HEK293T (cell line): ENCODE measurements at places on chromosomes 2 and 18.

DNA sequence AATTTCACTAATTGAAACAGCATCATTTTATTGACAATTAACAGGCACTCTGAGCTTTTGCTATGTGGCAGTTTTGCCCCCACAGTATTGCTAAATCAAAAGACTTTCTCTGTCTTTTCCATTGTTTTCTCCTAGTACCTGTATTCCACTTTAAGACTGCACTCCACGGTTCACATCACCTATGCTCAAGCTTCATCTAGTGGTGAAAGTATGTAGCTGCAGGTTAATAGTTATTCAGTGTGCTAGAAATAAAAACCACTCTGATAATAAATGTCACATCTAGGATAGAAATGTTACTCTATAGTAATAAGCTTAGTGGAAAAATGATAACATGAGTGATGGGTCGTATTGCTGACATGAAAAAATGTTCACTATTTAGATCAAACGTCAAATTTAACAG is 24.6 kb downstream of the ARL6IP6 start:
- peak; percentile 20 for DNase-seq

DNA sequence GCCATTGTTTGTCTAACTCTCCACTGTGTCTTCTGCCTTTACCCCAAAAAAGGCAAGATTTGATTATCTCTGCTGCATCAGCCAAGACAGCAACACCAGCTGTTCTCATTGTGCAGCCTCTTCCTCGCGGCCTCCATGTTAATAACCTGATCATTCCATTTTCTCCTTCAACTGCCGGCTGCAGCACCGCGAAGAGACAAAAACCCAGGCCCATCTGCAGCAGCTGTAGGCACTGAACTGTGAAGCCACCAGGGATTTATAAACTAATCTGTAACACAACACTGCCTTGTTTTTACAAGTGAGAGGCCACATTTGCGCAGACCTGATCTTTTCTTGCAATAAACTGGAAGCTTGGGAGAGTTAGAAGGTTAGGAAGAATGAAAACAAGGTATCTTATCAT is 147.8 kb downstream of the SATB2 start:
- DNase-seq: no peak

GRCh38 chr2:157251932-157252331 is 5.6 kb upstream of the GALNT5 start:
- DNase-seq: no peak

GRCh38 chr2:3678212-3678611 is 20.2 kb downstream of the ALLC start:
- no peak for DNase-seq

DNA sequence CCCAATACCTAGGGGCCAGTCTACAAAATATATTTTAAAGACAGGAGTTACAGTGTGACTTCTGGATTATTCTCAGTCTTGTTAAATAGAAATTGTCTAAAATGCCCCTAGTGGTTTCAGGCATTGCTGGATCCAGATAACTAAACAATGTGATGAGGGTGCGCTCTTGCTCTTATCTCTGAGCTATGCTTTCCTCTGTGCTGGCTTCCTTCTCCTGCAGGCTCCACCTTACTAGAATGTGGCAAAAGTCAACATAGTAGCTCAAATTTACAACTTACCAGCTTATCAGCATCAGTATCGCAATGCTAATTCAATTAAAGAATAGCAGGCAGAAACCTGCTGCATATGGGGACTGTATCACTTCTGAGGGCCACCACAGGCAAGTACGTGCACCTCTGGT is 61.3 kb upstream of the RNU4ATAC start:
- no peak for DNase-seq

- DNase-seq: no peak
These were observed 61.3 kb downstream of the EFEMP1 start for GRCh38 chr2:55862246-55862645.

DNA sequence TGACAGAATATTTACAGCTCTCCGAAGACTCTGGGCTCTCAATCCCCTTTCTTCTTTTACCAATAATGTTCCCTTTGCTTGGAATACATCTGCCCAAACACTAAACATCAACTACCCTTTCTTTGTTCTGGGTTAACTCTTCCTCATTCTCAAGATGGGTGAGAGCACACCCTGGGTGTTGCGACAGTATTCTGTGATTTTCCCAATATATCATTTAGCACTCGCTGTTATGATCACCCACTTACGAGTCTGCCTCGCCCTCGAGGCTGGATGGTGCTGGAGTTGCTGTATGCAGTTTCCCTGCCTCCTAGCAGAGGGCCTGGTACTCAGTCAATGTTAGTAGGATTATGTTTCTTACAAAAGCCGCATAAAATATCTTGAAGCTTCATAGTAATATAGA is 93.2 kb downstream of the SOCS6 start:
- no peak for DNase-seq

- DNase-seq: no peak
These were observed 1.7 kb downstream of the PTRHD1 start for GRCh38 chr2:24791452-24791851.

- no peak for DNase-seq
These were observed 16.9 kb downstream of the SLC66A2 start for GRCh38 chr18:79934311-79935097.

DNA sequence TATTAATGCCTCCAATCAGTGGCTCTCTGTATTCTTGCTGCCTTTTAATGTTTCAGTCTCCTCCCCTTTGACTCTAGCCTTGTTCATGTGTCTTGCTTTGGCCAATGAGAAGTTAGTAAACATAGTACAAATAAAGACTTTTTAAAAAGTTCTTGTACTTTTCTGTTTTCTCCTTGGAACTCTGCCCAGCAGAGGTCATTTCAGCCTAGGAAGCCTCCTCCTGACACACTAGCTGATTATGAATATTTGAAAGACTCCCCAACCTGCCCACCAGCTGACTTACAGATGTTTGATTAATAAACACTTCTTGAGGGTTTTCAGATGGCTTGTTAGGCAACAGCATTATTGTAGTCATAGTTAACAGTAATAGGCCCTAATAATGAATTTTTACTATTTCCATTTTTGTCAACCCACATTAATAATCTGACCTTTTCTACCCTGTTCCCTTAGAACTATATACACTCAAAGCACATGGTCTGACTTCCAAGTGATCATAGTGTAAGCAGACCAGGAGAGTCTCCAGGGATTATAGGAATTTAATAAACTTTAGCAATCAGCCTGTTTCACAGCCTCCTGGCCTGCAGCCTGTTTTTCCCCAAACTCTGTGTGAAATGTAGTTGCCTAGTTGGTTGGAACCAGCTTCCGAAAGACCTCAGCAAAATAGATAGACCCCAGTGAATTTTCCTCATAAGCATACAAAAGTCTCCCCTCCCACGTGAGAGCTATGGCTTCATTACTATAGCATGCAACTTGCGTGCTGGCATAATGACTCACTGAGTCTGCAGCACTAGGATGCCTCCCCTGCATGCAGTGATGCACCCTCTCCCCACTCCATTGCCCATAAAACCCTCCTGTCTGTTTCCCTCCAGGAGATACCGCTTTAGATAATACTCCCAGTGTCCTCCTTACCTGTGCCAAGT is 670.7 kb upstream of the ZNF804A start:
- no peak for DNase-seq

GRCh38 chr2:70498054-70498453 is 55.6 kb downstream of the TGFA start:
- peak; percentile 28 for DNase-seq
